ENCODE measurements at places on chromosomes 1 and 21.

DNA sequence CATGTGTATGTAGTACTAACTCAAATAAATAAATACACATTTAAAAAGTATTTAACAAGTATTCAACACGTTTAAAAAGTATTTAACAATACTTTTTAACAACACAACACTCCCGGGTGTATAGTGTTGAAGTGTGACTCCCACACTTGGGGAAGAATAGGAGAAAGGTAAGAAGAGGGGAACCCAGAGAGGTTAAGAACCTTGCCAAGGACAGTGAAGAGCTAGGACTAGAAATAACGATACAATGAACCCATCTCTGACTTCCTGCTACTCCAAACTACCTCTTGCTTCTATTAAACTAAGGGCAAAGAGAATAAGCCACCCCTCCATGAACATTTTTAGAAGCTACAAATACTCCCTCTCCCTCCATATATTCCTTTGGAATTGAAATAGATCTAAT lies 1.7 kb upstream of the GFI1 start:
- no peak for DNase-seq

DNA sequence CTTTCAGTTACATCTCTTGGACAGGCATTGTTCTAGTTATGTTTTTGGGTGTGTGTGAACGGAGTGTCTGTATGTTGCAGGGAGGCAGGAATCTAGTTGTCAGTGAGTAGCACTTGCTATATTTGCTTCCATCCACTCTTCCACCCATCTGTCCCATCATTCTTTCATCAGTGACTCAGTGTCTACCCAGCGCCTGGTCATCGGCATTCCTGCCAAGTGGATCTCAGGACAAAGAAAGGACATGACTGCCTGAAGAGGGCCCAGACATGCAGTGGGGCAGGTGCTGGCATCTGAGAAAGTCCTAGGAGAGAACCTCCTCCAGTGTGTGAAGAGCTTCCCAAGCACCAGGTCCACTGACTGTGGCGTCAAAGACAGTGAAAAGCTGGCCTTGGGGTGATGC lies 27.3 kb upstream of the MAGOH start:
- no peak for DNase-seq

- no peak for DNase-seq
These were observed 25.0 kb downstream of the KANK4 start for GRCh38 chr1:62294261-62294660.

DNA sequence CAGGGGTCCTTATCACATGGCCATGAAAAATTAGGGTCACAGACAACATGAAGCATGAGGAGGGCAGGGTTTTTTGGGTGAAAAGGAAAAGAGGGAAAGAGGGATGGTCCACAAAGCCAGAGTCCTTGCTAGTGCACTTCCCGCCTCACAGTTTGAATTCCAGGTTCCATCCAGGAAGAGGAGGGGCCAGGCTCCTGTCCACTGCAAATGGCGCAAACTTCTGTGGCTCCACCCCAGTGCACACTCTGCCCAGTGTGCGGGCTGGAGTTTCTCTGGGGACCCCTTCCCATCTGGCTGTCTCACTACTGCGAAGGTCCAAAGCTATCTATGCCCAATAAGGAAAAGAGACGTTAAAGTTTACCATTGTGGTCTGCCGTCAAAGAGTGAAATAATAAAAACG lies 17.8 kb downstream of the AIM2 start:
- DNase-seq: no peak

- DNase-seq: no peak
These were observed 1.6 kb upstream of the TAF12 start for GRCh38 chr1:28644494-28644893.

DNA sequence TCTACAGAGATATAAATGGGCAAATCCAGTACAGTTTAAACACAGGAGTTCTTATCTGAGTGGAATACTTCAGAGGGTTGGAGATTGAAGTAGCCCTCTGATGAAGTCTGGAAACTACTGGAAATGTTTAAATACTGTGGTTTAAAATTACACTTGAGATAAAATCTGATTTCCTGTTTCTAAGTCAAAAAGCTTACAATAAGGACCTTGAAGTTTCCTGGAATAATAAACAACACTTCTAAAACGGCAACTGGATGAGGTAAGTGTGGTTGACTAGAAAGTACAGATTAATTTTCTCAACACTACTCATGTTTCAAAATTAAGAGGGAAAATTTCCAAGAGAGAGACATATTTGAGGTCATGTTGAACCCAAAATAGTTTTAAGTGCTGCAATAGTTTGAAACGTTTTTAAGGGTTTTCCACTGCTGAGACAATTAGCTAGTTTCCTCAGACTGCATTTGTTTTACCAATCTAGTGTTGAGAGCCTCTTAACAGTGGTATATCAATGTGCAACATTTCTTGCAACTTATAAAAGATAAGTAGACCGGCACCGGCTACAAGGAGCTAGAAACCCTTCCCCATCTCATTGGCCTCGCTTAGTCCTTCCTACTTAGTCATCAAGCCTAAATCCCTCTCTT lies 27.4 kb downstream of the KCNA3 start:
- DNase-seq: no peak

- no peak for DNase-seq
These were observed 146.9 kb downstream of the RHOU start for GRCh38 chr1:228882041-228882770.

DNA sequence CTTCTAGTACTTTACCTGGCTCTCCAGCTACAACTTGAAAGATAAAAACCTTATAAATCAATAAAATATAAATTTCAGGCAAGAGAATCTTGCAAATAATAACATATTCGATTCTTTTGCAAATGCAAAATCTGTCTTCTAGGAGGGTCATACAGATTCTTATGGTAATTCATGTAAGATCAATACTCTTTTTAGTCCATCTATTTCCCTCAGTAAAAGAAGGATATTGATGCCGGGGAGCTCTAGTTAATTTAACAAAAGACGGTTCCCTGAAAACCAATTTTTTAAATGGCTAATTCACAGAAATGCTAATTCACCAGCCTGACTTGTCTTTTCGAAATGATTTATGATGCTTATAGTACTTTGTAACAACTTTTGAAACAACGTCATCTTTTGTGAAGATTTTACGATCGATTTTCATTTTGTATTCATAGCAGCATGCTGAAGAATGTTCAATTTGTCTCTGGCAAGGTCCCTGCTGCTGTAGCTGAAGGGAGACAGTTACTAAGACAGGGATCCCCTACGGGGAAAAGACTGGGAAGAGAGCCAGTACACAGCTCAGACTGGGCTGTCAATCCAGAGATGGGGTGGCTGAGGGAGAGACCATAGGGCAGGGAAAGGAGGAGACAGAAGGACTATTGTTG lies 90.6 kb upstream of the SPAG17 start:
- DNase-seq: no peak

DNA sequence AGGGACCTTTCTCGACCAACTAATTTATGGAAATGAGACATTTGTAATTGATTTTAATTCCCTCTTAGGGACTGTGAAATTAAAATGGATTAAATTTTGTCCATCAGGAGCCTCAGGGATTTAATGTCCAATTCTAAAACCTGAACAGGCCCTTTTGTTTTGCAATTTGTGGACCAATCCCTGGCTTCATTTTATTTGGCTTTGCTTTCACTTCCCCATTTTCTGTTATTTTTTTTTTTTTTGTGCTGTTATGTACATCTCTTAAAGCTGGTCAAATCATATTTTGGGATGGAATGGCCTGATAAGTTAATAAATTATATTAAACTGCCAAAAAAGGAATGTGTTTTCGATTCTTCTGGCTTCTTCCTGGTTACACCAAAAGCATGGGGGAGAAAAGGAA lies 28.9 kb downstream of the ZSCAN20 start:
- no peak for DNase-seq

GRCh38 chr1:113835686-113836290 lies 23.5 kb upstream of the RSBN1 start:
- DNase-seq: no peak

DNA sequence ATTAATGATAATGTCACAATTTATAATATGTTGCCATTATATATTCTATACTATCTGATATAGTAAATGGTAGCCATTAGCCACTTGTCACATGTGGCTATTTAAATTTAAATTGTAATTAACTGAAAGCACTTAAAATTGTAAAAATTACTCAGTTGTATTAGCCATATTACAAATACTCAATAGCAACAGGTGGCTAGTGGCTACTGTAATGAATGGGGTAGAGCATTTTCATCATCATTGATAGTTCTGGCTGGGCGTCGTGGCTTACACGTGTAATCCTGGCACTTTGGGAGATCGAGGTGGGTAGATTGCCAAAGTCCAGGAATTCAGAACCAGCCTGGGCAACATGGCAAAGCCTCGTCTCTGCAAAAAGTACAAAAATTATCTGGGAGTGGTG lies 16.5 kb downstream of the ZBTB37 start:
- no peak for DNase-seq

- DNase-seq: no peak
These were observed 166.5 kb downstream of the PGBD5 start for GRCh38 chr1:230259621-230260020.

DNA sequence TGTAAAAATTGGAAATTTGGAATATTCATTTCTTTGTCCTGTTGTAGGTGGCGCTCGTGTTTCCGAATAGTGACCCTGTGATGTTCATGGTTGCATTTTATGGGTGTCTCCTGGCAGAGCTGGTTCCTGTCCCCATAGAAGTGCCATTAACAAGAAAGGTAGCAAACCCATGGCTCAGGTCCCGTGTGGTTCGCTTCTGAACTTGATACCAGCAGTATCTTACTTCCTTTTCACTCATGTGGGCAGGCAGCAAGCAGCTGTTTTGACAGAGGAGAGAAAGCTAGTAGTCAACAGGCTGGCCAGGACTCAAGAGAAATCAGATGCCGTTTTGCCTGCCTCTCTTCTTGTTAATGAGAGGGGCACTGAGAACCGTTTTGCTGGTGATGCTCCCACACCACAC lies 72.8 kb downstream of the S100B start:
- no peak for DNase-seq

GRCh38 chr1:13898406-13898805 lies 198.4 kb downstream of the PRDM2 start:
- no peak for DNase-seq

DNA sequence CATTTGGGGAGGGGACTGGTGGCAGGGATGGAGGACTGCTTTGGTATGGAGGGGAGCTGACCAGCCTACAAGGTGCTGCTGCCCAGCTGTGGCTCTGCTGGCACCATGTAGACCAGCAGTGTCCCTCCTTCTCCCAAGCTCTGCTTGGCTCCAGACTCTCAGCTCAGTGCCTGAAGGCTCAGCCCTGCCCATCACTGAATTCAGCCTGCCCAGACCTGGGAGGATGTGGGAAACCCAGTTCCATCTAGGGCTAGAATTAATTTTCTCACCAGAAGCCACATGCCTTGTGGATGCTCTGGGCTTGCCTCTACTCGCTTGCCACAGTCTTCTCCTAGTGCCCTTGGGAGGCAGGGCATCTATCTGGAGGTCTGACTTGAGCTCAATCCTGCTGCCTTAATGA lies 195.0 kb upstream of the EDN2 start:
- DNase-seq: no peak

- DNase-seq: no peak
These were observed 148.9 kb upstream of the CTTNBP2NL start for GRCh38 chr1:112247036-112247597.

DNA sequence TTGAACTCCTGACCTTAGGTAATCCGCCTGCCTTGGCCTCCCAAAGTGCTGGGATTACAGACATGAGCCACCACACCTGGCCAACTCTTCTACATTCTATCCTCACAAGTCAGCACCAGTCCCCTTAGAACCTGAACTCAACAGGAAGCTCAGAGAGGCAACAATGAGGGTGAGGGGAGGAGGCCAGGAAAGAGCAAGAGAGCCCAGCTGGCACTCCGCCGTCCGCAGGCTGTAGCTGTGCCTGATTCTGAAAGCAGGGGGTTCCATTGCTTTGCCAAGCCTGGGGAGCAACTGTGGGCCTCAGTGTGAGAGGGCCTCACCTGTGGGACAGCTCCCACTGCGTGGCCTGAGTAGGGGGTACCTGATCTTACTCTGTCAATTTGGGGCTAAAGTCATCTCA lies 18.7 kb downstream of the STK40 start:
- DNase-seq: no peak

- no peak for DNase-seq
These were observed 80.2 kb downstream of the FMN2 start for GRCh38 chr1:240171907-240172306.

DNA sequence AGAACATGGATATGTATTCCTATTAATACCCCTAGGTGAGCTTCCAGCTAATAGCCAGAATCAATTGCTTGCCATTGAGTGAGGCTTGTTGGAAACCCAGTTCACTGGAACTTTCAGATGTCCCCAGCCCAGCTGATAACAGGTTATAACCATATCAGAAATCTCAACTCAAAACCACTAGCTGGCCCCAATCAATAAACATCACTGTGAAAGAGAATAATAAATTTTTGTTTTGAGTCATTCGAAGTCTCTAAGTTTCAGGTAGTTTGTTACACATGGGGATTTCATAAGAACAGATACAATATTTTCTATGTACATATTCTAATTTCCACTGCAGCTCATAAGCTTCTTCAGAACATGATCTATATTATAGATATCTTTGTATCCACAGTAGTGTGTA lies 162.9 kb upstream of the SNX7 start:
- no peak for DNase-seq

- no peak for DNase-seq
These were observed 81.7 kb downstream of the PIK3CD start for GRCh38 chr1:9733160-9733789.

GRCh38 chr1:203691447-203691846 lies 64.8 kb downstream of the ATP2B4 start:
- DNase-seq: no peak

GRCh38 chr21:46392921-46393320 lies 65.8 kb upstream of the DIP2A start:
- DNase-seq: no peak

- no peak for DNase-seq
These were observed 1.4 kb downstream of the DSCAM start for GRCh38 chr21:40845441-40845995.

Data from stimulated activated CD8-positive, alpha-beta memory T cell treated with anti-CD3 and anti-CD28 coated beads, Interleukin-15, amount 100 ng/mL, for 4 hours (primary cell).